Stimulated activated CD8-positive, alpha-beta memory T cell treated with anti-CD3 and anti-CD28 coated beads, Interleukin-7, amount 100 ng/mL, for 24 hours (primary cell): ENCODE measurements at places on chromosomes 12 and 14.

DNA sequence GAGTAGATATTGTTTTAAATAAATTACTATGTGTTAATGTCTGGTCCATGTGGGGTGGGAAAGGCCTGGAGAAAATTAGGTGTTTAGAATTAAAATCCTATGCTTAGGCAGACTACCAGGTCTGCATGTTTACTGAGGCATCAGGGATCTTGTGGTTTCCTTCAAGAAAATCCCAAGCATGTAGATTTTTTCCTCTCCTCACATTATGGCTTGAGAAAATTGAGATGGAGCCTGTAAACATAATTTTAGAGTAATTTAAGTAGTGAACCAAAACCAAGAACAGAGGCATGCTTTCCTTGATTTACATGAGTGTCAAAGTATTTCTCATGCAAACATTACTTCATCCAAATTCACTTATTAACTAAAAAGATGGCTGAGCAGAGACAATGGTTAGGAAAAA lies 823.7 kb downstream of the AACS start:
- DNase-seq: no peak

DNA sequence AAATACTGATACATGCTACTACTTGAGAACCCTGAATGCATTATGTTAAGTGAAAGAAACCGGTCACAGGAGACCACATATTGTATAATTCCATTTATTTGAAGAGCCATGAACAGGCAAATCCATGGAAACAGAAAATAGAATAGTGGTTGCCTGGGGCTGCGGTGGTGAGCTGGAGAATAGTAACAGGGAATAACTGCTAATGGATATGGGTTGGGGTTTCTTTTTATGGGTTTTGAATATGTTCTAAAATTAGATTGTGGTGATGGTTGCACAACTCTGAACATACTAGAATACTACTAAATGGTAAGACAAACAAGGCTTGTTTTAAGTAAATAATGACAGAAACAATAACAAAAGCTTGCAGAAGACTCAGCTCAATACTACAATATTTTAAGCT lies 293.0 kb downstream of the BTG1 start:
- no peak for DNase-seq

GRCh38 chr12:124754491-124754890 lies 109.2 kb downstream of the SCARB1 start:
- no peak for DNase-seq

- DNase-seq: no peak
Measured at GRCh38 chr12:48728807-48729206, 12.3 kb upstream of the CCNT1 start.

DNA sequence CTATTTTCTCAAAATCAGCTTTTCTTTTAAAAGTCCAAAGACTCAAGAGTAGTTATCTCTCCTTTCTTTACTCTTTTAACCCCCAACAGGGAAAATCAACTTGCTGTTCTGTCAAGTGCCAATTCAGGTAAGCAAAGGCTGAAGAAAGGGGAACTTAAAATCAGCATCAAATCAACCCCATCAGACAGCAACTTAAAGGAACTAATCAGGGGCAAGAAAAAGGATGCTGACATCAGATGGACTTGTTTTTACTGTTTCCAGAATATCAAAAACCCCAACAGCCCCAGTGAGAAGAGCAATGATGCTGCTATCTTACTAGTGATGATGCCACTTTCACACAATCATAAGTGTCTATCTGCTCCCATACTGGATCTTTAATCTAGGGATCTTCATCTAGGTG lies 3.4 kb downstream of the BAZ2A start:
- DNase-seq: no peak

- DNase-seq: no peak
Measured at GRCh38 chr12:114347861-114348260, 58.1 kb downstream of the TBX5 start.

DNA sequence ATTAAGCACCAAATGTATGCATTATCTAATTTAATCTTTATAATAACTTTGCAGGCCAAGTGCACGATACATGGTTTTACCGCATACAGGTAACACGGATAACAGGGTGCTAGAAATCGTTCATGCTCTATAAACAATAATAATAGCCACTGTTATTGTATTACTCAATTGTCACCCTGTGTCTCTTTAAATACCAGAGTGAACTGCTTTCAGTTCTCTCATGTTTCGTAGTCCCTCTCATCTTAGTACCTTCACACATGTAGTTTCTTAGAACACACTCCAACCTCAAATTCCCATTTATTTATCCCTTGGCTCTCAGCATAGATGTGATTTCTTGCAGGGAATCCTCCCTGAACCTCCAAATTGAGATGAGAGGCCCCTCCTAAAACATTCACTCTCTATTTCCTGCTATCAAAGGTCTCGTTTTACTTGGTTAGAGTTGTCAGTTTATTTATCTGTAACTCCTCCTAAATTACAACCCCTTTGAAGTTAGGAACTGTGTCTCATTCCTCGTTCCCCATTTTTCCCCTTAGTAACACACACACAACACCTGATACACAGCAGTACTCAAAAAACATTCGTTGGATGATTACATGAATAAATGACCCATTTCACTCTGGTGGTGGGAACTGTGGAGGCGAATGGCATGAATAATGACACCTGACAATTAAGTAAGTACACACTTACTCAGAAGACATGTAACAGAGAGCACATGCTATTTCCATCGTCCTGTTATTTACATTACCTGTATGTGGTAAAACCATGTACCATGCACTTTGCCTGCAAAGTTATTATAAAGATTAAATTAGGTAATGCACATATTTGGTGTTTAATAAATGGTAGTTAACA lies 134.6 kb downstream of the BTG1 start:
- no peak for DNase-seq

- no peak for DNase-seq
Measured at GRCh38 chr14:95759941-95760340, 46.0 kb upstream of the TCL1A start.

DNA sequence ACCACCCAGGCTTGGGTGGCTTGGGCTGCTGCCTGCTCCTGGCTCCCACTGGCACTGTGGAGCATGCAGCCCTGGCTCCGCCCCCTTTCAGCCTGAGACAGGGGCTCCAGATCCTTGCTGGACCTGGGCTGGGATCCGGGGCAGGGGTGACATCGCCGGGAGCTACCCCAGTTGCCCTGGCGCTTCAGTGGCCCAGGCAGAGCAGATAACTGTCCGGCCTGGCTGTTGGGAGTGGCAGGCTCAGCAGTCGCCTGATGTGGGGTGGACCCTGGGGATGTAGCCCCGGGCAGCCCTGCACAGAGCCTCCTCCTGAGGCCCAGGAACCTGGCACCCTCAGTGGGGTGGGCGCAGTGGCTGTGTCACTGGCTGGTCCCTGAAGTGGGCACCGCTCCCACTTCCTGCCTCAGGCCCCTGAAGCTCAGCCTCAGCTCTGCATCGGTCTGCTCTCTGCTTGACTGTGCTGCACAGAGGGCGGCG lies 57.9 kb downstream of the FUT8 start:
- no peak for DNase-seq

GRCh38 chr14:35915185-35915584 lies 89.0 kb downstream of the BRMS1L start:
- DNase-seq: no peak

DNA sequence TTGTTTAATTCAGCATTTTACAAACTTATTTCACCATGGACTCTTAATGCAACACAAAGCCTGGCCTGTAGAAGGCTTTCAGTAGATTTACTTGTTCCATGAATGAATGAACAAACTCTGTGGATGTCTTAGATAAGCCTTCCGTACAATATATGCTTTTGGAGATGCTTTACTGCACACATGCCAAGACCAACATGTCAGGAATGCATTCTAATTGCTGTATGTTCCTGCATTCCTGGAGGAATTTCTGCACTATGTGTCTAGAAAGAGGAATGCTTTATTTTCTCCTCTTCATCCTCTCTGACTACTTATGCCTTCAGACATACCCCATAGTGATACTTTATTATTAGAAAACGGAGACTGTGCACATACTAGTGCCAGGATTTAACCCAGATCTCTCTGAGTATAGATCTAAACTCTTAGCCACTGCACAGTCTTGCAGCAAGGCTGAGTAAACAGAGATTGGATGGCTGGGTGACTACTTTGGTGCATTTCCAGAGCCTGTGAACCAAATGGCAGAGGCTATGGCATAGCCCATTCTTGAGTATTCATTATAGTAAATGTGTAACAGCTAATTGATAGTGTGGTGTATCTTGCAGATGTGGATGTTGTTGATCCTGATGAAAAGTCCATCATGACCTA lies 108.2 kb downstream of the SYNE2 start:
- DNase-seq: no peak

DNA sequence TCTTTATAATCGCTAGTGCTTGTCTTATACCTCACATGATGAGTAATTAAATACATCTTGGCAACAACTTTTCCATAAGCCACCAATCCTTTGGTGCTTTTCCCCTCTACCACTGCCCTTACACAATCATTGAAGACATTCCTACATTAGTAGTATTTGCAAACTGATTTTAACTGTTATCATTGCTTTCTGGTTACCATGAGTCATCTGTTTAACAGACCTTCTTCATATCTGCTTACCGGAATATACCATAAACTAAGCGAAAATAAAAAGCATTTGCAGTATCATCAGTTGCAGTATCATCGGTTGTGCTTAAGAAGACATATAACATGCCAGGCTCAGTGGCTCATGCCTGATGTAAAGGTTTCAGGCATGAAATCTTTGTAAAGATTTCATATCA lies 54.8 kb upstream of the PLEKHA5 start:
- no peak for DNase-seq

- no peak for DNase-seq
Measured at GRCh38 chr14:63939006-63939270, 86.1 kb downstream of the SYNE2 start.

DNA sequence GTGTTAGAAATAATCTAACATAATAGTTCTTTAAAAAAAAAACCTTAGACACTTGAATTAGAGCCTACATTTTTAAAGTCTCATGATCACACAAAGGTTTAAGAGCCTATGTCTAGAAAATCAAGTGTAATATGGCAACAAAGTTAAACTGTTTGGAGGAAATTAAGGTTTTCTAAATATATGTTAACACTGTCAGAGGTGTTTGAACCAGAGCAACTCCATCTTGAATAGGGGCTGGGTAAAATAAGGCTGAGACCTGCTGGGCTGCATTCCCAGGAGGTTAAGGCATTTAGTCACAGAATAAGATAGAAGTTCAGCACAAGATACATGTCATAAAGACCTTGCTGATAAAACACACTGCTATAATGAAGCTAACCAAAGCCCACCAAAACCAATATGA lies 12.4 kb downstream of the CPNE8 start:
- no peak for DNase-seq

DNA sequence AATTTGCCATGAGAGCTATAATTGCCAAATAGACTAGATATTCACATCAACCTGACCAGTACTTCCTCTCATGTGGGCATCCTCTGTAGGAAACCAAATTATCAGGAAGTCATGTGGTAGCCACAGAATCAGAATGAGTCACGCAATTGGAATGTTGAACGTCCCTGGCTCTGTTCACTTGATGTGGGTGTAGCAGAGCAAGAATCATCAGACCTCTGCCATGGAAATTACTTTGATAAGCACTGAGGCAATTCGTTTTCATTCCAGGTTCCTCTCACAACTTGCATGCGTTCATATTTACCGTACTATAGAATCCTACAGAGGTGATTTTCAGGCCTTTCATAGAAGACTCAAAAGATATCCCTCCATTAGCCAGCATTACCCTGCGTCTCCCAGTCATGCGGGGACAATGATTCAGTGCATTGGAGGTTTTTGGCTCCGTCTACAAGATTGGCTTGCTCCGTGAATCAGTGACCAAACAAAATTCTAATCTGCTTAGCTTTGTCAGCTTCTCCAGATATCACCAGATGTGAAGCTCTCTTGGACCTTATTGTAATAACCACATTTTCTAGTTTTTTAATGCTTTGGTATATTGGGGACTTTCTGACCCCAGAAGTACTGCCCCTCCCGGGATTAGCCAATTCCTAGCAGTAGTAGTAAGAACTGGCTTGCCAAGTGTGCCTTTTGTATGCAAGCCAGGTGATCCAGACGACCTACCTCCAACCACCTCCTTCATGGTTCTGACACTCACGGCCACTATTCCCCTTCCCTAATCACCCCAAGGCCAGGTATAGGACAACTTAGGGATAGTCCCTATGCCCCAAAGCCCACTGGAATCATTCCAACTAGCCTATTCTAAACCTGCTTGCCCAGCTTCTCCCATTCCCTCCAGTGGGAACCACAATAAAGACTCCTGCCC lies 133.4 kb downstream of the KICS2 start:
- DNase-seq: no peak

DNA sequence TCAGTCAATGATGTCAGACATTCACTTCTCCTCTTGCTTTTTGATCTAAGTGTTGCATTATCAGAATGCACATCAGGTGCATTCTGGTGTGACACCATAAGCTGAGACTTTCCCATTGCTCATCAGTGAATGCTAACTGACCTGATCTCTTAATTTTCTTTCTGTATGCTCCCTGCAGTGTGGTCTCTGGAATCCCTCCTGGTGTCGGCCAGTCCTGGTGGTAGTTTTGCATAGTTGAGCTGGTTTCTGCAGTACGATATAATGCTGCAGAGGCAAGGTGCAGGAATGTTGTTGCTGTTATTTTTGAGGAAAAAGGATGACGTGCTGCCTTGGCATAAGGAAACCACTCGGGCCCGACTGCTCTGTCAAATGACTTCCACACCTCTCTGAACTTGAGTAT lies 11.0 kb upstream of the SRP54 start:
- no peak for DNase-seq

DNA sequence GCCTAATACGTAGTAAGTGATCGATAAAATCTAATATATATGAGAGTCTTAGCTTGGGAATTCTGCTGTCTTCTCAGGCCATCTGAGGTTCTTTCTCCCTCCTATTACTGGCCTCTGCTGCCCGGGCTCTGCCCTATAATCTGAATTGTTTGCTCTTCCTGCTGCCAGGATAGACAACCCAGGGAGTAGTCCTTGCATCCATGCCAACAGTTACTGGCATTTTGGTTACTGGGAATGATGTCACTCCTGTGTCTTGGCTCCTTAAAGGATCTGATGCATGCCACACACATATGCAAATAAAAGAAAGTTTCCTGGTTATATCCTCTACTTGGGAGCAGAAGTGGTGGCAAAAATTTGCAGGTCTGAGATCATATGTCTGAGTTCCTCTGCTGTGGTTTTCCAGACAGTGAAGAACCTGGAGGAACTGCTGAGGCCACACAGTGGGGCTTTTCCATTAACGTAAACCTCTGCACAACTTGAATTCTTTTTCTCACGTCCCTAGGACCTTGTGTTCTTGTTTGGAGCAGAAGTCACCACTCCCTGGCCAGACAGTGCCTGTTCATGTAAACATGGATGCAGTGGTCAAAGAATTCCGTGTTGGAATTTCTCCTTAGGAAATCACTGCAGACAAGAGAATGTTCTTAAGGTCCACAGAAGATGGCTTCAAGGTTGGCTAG lies 320.6 kb upstream of the TBX3 start:
- no peak for DNase-seq

- no peak for DNase-seq
Measured at GRCh38 chr14:74389980-74390379, 36.0 kb downstream of the SYNDIG1L start.

GRCh38 chr12:6326316-6327228 lies 15.3 kb downstream of the TNFRSF1A start:
- DNase-seq: no peak

GRCh38 chr12:263574-263973 lies 938 bp upstream of the SLC6A13 start:
- DNase-seq: no peak

- no peak for DNase-seq
Measured at GRCh38 chr14:31205681-31206535, 1.7 kb downstream of the HECTD1 start.

GRCh38 chr12:131117438-131118245 lies 163.9 kb downstream of the ADGRD1 start:
- no peak for DNase-seq

- DNase-seq: no peak
Measured at GRCh38 chr12:76920172-76921099, 41.6 kb upstream of the CSRP2 start.
